Omental fat pad (tissue), 4 donors: ENCODE measurements at places on chromosomes 7 and 10.

- DNase-seq: no peak
Measured at GRCh38 chr10:97598407-97599271, 9.1 kb downstream of the C10orf62 start.

GRCh38 chr7:81029511-81029910 is 110.7 kb upstream of the SEMA3C start:
- DNase-seq: no peak

GRCh38 chr10:73339436-73339835 is 19.2 kb downstream of the CFAP70 start:
- no peak for DNase-seq

DNA sequence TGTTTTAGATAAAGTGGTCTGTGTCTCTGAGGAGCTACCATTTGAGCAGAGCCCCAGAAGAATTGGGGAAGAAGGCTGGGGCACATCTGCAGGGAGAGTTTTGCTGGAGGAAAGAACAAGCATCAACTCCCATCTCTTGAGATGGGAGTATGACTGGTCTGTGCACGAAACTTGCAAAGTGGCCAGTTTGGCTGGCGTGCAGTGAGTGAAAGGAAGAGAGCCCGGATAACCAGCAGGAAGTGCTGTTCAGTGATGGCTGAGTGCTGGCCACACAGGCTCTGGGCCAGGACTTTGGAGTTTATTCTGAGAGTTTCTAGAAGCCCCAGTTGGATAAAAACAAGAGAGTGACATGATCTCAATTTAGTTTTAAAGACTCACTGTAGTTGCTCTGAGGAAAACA is 34.4 kb upstream of the SVIL start:
- no peak for DNase-seq

GRCh38 chr7:80298201-80298600 is 163.6 kb downstream of the GNAI1 start:
- DNase-seq: no peak
